Upper lobe of left lung (tissue), 6 donors: ENCODE measurements at places on chromosomes 16 and 17.

- no peak for DNase-seq
Measured at GRCh38 chr16:75216127-75216526, 2.7 kb upstream of the CTRB1 start.

- DNase-seq: peak; percentile 97
Measured at GRCh38 chr17:8079291-8080207, 8.0 kb downstream of the ALOX12B start.

DNA sequence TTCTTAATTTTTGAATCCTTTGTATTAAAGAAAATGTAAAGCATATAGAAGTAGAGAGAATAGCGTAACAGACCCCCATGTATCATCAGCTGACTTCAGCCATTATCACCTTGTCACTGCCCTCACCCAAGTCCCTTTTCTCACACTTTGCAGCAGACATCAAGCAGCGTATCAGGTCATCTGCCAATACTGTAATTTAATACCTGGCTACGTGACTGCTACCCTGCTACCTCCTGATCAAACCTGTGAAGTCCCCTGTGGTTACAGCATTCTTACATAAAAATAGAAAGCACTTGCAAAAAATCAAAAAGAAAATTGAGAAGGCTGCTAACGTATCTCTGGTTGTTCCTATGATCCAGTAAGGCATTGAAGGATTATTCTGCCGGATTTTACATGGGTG is 96.4 kb downstream of the PLCG2 start:
- no peak for DNase-seq

DNA sequence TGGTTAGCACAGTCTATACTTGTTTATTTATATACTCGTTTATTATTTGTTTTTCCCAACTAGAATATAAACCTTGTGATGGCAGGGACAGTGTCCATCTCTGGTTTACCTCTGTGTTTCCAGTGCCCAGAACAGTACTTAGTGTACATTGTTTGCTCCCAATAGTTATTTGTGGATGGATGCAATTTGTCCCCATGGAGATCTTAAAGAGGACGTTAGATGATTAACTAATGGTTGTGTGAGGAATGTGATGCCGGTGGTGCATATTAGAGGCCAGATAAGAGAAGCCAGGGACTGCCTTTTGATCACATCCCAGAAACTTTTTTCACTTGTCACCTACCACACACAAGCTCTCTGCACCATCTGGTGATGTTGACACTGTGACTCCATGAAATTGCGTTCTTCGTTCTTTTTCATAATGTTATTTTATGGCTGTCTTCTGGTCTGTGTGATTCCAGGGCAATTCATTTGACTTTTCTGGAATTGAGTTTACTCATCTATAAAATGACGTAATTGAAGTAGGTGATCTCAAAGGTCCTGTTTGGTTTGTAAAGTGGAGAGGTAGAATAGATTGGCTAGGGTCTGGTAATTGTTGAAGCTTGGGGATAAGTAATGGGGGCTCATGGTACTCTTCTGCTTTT is 1.2 kb downstream of the COX10 start:
- no peak for DNase-seq

DNA sequence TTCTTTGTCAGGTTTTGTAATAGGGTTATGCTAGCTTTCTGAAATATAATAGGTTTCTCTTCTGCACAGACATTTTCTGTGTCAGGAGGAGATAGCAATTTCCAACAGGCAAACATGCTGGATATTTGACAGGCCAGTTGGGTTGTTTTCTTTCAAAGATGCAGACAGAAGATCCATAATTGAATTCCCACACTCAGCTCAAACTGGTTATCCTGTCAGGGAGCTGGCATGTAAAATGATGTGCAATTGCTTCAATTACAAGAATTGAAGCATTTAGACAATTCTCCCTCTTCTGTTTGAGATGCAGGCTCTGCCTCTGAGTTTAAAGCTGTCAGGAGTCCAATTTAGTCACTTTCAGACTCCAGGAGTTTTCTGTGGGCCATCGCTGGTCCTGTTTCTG is 146.2 kb upstream of the ZKSCAN2 start:
- DNase-seq: no peak

DNA sequence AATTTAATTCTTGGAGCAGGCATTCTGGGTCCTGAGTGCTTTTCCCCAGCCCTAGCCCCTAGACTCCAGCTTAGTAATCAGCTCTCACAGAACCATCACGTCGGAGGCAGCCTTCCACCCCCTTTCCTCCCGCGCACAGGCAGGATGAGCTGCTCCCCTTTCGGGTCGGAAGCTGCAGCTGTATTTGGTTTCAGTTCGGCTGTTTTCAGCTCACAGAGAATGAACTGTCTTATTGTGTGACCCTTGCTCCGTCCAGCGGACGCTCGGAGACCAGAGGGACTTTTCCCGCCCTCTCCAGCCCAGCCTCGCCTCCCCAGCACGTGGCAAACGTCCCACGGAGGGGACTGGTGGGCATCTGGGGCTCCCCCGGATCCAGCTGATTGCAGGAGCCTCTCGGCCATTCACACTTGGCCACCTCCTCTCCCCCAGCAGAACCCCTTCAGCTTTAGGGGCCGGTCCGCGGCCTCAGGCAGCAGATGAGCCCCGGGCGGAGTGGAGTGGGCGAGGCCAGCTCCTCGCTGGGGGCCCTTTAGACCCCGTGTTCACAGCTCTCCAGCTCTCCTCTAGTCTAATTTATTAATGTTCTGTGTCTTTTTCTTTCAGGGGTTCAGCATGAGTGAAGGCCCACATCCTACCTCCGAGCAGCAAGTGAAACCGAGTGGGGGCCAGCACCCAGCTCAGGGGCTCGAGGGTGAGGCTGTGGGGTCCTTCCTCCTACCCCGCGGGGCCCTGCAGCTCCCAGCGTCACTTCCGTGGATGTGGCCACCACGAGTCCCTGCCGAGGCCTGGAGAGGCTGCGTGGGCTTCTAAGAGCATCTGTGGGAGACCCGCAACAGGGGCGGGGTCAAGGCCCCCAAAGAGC is 863 bp upstream of the UTS2R start:
- DNase-seq: peak; percentile 80

- no peak for DNase-seq
Measured at GRCh38 chr17:62164747-62165722, 100.0 kb upstream of the MED13 start.

DNA sequence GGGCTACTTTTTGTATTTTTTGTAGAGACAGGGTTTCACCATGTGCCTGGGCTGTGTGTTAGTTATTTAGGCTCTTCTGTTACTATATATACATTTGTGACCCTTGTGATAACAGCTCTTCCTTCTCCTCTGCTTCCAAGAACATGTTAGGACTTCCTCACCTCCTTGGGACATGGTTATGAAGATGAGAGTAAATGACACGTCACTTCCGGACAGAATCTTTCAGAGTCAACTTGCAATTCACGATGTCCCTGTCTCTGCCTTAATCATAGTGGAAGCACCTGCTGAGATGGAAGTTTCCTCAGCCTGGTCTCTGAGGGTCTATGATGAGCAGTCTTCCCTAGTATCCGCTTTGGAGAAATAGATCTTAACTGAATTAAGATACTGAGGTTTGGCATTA is 42.9 kb downstream of the CCDC42 start:
- DNase-seq: no peak

DNA sequence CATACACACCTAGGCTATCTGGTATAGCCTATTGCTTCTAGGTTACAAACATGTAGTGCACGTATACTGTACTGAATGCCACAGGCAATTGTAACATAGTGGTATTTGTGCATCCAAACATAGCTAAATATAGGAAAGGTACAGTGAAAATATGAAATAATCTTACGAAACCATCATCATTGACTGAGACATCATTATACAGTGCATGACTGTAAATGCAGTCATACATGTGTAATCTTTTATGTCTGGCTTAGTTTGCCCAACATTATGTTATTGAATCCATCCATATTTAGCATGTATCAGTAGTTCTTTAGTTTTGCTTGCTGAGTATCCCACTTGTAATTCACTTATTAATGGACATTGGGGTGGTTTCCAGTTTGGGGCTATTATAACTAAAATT is 124.9 kb downstream of the CYLD start:
- no peak for DNase-seq

DNA sequence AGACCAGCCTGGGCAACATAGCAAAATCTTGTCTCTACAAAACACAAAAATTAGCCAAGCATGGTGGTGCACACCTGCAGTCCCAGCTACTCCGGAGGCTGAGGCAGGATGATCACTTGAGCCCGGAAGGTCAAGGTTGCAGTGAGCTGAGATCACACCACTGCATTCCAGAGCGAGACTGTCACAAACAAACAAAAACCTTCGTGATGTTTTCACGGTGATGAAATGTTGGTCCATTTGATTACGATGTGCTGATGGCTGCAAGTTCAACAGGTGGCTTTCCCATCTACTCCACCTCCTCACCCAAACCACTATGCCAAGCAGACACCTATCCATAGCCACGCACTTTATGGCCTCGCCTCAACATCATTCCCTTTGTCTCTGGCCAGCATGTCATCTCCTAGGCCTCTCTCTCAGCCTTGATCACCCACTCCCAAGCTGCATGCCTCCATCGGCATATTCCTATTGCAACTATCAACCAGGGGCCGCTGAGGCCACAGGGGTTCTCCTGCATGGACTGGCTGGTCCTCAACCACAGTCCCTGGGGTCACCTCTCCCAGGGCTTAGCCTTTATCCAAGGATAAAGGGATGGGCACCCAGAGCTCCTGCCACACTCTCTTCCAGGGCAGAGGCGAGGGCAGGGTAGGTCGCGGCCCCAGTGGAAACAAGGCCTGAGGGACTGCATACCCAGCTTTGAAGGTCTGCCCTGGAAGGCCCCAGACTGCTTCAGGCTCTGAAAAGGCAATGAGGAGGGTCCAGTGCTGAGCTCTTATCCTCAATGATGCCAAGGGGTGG is 17.1 kb upstream of the ALOX15B start:
- DNase-seq: no peak
